Suprapubic skin (tissue), 4 donors: ENCODE measurements at places on chromosomes 13 and 19.

GRCh38 chr13:42109957-42110356 is 61.5 kb downstream of the DGKH start:
- DNase-seq, result no peak

- no peak for DNase-seq
Observed at GRCh38 chr19:38283271-38283670, 18.9 kb downstream of the SPINT2 start.

DNA sequence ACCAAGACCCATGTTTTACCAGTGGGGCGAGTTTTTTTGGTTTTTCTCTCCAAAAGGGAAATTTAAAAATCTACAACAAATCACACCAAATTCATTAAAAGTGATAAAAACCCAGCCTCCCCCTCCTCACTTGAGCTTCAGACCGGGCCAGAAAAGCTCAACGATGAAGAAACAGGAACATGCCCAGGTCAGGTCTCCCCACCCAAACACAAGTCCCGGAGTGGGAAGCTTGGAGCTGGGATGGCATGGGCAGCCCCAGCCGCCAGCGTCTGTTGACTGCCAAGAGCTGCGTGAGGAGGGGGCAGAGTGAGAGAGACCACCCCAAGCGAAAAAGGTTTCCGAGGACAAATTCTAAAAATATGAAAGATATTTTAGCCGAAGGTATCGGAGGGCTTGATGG is 3.7 kb downstream of the RNU6-9 start:
- DNase-seq, result no peak

DNA sequence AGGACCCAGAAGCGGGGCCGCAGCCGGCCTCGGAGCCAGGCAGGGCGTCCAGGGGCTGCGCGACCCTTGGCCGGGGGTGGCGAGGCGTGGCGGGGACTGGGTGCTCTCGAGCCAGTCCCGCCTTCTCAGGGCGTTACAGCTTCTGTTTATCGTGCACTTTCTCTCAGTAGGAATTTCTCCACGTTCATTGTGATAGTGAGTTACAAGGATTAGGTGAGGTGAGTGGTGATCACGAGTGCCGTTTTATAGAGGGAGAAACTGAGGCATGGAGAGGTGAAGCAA is 600 bp downstream of the AP1M1 start:
- no peak for DNase-seq

- no peak for DNase-seq
Observed at GRCh38 chr19:29660835-29661234, 4.4 kb upstream of the PLEKHF1 start.

- no peak for DNase-seq
Observed at GRCh38 chr13:110471833-110472162, 89.7 kb downstream of the RAB20 start.

GRCh38 chr19:6459262-6460098 is at the start of gene SLC25A23:
TSS of gene SLC25A23 (minus strand) at chr19:6459792. CDS start at chr19:6459628, 164 bp downstream.
- peak; percentile 79 for DNase-seq

- no peak for DNase-seq
Observed at GRCh38 chr13:73449252-73449651, 390.4 kb downstream of the KLF5 start.

DNA sequence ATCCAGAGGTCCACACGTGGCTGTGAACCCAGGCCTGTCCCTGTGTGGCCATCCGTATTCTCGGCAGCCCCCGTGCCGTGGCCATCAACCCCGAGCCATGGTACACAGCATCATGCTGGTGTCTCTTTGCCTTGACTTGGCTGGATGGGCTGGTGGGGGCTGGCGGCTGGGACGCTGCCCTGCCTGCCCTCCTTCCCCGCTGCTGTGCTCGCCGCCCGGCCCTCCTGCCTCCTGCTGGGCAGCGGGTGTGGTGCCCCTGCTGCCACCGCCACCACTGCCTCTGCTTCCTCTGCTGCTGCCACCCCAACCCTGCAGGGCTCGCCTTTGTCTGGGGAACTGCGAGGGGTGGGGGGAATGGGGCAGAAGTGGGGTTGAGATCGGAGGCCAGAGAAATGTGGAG is 19.7 kb upstream of the EHD2 start:
- no peak for DNase-seq

DNA sequence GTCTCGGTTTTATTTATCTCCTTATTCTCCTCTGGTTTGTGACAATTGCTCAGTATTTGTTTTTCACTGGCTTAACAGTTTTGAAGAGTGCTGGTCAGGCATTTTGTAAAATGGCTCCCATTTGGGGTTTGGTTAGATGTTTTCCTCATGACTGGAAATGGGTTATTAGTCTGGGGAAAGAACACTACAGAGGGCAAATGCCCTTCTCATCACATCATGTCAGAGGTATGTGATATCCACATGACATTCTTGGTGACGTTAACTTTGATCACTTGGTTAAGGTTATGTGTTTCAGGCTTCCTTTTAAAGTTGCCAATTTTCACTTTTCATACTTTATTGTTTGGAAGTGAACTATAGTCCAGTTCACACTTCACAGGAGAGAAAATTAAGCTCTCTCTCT is 74.8 kb upstream of the KLHL1 start:
- no peak for DNase-seq

DNA sequence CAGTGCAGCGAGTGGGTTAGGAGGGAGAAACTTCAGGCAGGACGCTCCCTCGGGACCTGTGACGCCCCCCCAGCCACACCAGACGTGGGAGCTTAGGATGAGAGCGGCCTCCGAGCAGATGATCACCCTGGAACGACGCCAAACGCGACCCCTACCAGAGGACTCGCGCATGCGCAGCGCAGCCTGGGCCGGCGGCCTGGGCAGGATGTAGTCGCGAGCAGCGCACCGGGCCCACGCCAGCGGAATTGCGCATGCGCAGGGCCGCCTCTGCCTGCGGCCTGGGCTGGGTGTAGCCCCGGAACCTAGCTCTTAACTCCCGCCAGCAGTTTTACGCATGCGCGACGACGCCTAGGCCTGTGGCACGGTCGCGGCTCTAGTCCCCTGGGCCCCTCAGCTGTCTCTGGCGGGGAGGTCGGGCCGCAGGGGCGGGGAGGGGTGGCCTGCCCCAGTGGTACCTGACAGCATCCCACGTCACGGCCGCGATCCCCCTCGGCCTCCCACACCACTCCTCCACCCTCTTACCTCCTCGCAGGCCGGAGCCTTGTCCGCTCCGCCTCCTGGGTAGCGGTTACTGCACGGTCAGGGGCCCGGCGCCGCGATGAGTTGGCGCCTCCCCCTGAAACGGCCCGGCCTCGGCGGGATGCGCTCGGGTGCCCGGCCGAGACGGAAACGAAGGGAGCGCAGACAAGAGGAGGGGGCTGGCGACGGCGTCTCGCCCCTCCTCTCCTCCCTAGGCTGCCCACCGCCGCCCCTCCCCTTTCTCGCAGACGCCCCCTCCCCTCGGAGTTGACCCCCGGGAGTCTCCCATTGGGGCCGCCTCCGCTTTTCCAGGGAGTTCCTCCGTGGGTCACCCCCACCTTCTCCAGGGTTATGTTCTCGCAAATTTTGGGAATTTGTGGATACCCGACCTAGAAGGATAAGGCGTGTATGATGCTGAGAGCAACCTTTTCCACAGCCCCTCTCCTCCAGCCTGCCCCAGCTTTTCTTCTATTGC is at the start of gene RCBTB2:
TSS of gene RCBTB2 (minus strand) at position 575 of the 994 bp plus-strand sequence. CDS start 11,141 bp downstream, outside the sequence.
- peak; percentile 99 for DNase-seq
